ENCODE measurements at places on chromosomes 13 and 19.

DNA sequence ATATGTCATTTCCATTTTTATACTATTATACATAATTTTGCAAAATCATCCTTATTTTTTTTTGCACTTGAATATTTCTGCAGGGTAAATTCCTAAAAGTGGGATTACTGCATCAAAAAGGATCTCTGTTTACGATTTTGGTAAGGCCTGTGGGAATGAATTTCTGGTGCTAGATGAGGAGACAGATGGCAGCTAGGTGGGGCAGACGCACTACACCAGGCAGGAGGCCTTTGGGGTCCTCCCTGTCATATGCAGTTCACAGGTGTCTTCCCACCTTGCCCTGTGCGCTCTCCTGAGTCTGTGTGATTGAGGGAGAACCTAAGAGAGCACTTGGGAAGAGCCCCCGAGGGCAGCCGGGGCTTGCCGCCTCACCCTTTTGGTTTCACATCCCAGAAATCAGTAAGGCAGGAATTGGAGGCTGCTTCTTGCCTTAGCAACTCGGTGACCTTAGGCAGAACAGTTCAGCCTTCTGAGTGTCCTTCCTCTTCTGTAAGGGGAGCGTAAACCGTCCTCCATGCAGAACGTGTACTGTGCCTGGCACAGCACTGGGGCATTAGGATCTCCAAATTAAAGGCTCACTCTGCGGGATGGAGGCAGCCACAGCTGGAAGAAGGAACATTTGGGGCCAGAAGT is 13.4 kb upstream of the GJB2 start:
- no peak for DNase-seq

- DNase-seq: no peak
Measured at GRCh38 chr19:50331221-50331993, 2.2 kb upstream of the KCNC3 start.

DNA sequence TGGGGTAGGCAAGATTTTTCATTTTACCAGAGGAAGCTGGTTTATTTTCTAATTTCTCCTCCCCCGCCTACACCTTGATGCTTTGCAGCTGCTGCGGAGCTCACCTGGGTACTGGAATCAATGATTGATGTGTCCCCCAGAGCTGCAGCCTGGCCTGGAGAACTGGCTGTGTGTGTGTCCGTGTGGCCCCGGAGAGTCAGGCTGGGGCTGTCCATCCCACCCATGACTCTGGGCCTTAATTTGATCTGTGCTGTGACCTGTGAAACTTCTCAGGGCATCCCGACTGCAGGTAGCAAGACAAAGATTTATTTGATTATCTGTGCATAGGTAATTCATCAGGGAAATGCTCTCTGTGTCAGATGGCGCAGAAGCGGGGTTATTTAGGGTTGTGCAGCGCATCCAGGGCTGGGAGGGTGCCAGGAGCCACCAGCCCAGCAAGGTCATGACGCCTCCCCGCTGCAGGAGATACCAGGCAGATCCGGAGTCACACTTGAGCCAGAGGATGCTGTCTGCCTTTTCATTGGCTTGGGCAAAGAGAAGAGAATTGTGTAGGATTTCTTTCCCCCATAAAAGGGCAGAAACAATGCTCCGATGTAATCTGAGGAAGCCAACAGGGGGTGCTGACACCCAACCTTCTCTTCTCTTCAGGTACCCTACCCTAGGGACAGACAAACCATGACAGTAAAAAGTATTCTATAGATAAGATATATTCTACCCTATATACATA is 346.6 kb downstream of the TSHZ3 start:
- no peak for DNase-seq

DNA sequence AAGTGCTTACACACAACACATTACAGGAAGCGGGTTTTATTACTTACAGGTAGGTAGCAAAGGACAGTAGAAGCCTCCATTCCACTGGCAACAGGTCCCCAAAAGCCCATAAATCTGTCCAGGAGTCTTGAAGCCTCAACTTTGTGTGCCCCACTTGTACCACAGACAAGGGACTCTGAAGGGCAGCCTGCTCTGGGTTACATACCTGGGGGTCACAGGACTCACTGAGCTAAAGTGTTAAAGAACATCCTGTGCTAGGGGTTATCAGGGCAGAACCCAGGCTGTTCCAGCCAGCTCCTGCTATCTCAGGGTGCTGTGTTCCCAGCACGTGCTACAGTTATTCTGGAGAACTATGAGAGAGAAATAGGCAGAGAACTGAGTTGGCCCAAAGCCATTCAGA is 230.9 kb upstream of the SLC10A2 start:
- no peak for DNase-seq

GRCh38 chr13:30016398-30016797 is 166.0 kb upstream of the UBL3 start:
- no peak for DNase-seq

DNA sequence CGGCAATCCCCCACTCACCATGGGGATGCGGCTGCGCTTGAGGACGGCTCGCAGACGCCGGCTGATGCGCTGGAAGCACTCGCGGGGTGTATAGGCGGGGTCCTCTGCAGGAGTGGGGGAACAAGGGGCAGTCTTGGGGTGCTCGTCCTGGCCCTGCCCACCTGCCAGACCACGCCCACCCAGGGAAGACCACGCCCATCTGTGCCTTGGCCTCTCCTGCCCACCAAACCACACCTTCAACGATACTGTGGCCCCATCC is 6.7 kb downstream of the RNU6-9 start:
- DNase-seq: no peak

DNA sequence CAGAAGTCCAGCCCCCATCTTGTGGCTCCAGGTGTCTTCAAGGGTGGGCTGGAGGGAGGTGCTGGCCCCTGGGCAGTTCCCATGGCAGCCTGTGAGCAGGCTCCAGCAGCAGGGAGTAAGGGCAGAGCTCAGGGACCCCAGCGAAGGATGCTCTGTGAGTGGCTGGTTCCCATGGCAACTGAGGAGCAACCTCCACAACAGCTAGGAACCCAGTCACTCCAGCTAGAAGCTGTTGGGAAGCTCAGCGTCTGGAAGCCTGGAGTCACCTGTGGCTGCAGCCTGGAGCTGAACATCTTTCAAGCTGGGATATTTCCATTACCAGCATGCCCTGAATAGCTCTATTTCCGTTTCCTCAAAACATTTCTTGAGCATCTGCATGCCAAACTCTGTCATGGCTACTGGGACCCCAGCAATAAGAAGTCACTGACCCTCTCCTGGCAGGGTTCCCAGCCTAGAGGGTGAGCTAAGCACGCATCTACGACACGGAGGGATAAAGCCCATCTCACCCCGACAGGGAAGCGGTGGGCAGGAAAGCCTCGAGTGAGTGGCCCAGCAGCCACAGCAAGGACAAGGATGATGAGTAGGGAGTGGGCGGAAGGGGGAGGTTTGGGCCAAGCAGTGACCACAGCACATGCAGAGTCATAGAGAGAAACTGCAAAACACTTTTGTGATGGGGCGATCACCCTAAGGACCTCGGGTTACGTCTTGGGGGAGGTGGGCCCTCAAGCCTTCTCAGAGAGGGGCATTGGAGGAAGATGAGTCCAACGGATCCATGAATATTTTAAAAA is 52.6 kb downstream of the ALOX5AP start:
- no peak for DNase-seq

- no peak for DNase-seq
Measured at GRCh38 chr13:39481491-39481890, 121.5 kb downstream of the LHFPL6 start.

GRCh38 chr19:38545596-38545995 is 72.2 kb downstream of the MAP4K1 start:
- no peak for DNase-seq

GRCh38 chr13:31328549-31329235 is 128.9 kb downstream of the B3GLCT start:
- DNase-seq: no peak

- DNase-seq: no peak
Measured at GRCh38 chr13:66347486-66348117, 882.5 kb downstream of the PCDH9 start.

- no peak for DNase-seq
Measured at GRCh38 chr19:29785955-29786589, 25.7 kb upstream of the CCNE1 start.

- no peak for DNase-seq
Measured at GRCh38 chr19:47674548-47674947, 38.7 kb upstream of the EHD2 start.

DNA sequence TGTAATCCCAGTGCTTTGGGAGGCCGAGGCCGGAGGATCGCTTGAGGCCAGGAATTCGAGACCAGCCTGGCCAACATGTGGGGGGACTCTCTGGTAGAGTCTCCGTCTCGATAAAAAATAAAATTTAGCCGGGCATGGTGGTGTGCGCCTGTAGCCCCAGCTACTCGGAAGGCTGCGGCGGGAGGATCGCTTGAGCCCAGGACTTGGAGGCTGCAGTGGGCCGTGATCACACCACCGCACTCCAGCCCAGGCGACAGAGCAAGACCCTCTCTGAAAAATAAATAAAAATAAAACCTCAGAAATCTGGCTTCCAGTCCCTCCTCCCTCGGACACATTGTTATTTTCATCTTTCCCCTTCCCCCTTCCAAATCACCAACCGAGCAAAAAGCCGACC is 332 bp downstream of the IRGQ start:
- DNase-seq: no peak

GRCh38 chr19:36972571-36972970 is 56.4 kb downstream of the ZNF568 start:
- no peak for DNase-seq

GRCh38 chr13:45337395-45337794 is 3.6 kb downstream of the TPT1 start:
- DNase-seq: no peak

GRCh38 chr19:6181119-6181518 is 45.7 kb downstream of the ACSBG2 start:
- no peak for DNase-seq

GRCh38 chr13:99639126-99639525 is 137.9 kb downstream of the TM9SF2 start:
- no peak for DNase-seq

All from CD8-positive, alpha-beta T cell (primary cell).